ENCODE measurements at places on chromosomes 11 and 22.

DNA sequence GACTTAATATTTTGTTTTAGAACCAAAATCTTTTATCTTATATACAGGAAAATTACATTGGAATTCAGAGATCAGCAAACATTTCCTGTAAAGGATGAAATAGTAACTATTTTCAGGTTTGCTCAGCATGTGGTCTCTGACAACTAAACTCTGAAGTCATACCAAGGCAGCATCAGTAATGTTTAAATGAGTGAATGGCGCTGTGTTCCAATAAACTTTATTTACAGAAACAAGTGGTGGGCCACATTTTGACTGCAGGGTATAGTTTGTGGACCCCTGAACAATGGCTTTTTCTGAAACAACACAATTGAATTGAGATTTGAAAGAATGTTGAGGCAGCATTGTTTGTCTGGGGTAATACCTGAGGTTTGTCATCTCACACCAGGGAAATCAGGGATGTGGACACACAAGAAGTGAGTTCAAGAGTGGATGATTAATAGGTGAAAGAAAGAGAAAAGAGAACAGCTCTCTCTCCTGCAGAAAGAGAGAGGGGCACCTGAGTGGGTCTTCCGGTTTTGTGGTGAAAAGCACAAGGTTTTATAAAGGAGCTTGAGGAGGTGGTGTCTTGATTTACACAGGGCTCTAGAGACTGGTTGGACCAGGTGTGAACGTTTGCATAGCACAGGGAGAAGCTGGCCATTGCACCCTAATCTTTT is 113.5 kb upstream of the VPREB1 start:
- DNase-seq, result no peak

DNA sequence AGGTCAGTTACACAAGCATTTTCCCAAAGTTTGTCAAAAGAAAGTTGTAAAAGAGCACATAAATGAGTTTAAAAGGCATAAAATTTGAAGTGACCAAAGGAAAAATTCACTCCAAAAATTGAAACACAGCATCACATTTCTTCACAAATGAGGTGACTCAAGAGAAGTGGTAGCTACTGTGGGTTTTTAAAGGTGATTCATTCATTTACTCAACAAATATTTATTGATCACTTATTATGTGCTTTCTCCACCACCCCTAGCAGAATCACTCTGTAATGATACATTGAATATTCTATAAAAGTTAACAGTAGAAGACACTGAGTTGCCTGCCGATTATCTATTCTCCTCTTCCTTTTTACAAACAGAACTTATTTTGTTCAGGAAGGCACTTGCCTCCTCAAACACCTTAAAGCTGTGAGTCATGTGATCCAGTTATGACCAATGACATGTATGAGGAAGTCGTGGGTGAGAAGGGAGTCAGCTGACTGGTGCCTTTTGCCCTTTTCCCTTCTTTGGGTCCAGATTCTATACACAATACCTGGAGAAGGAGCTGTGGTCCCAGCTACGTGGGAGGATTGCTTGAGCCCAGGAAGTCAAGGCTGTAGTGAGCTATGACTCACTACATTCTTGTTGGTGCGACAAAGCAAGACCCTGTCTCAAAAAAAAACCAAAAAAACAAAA is 67.7 kb upstream of the CLNS1A start:
- DNase-seq, result peak; percentile 73

DNA sequence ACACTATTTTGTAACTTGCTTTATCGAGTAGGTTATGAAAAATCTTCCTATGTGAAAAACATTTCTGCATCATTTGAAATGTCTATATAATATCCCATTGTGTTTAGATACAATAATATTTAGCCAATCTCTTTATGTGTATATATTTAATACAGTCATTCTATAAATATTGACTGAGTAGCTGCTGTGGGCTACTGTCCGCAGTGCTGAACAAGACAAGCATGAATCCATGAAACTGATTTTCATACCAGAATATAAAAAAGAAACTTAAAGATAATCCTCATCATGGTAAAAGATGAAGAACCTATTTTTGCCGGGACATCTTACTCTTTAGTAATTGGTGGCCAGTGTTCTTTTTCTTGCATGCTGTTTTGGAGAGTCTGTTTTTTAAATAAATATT is 3.6 kb downstream of the PPARA start:
- DNase-seq, result no peak

- no peak for DNase-seq
These were observed 251.4 kb downstream of the LUZP2 start for GRCh38 chr11:24748261-24748660.

GRCh38 chr11:3155216-3155615 is 9.9 kb downstream of the OSBPL5 start:
- DNase-seq, result no peak

- DNase-seq, result no peak
These were observed 9.8 kb downstream of the FAM111A start for GRCh38 chr11:59152312-59152951.

DNA sequence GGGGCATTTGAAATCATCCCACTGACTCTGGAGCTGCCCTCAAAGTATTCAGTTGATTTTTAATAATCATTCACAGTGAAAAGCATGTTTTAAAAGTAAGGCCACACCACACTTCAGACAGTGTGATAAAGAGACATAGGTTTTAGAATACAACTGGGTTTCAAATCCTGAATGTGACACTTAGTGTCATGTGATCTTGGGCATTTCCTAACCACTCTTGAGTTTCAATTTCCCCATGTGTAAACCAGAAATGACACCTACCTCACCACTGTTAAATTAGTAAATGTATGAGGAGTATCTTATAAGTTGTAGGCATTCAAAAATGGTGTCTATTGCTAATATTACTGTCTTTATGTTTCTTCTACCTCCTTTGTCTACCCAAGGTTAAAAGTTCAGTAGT is 5.4 kb downstream of the TMEM123 start:
- no peak for DNase-seq

DNA sequence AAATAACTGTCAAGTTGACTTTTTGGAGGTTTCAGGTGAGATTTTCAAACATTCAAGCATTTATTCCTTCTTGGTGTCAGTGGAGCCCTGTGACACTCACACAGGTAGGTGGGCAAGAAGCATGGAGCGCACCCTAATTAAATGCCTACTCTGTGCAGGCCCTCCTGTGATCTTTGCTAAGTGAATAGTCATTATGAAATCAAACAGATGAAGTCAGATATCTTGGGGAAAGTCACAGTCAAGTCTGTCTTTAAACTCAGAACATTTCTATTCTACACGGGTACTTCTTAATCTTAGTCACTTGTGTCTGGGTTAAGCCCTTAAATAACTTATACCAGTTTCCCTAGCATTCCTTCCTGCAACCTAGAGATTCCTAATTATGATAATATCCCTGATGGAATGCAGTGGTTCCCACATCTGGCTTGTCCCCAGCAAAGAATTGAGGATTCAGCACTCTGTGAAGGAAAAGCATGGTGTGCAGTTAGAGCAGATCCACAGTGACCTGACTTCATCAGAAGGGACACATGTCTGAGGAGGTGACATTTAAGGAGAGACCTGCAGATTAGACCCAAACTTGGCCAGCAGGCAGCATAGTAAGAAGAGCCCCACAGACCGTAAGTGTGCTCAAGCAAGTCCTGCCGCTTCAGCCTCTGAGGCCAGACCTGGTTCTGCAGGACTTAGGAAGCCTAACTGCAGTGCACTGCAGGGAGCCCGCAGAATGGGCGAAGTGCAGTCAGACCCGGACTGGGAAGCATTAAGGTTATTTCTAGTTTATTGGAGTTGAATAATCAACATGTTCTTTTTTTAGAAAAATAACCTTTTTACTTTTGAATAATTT is 85.3 kb upstream of the GAL start:
- DNase-seq, result no peak

GRCh38 chr11:123211149-123211852 is 16.3 kb upstream of the CLMP start:
- no peak for DNase-seq

DNA sequence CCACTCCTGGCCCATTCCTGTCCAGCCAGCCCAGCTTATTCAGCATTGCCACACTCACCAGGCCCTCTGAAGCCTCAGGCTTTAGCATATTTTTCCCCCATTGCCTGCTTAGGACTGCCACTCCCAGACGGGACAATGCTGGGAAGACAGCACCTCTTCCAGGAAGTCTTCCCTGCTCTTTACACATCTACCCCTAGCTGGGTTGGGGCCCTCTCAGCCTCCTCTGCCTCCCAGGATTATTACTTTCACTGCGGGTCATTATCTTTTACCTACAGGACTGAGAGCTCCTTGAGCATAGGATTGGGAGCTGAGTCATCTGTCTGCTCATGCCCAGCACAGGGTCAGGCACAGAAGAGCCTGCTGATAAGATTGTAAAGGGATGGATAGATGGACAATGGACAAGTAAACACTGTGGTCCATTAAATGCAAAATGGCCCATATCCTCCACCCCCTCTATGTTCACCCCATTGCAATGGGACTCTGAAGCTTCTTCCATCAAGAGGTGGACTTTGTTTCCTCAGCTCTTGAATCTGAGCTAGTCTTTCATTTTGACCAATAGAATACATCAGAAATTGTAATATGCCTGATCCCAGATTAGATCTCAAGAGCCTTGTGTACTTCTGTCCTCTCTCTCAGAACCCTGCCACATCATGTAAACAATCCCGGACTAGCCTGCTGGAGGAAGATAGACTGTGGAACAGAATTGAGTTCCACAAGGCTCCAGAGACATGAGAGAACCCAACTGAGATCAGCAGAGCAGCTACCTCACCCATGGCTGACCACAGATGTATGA is 32.0 kb upstream of the LRRC32 start:
- no peak for DNase-seq

DNA sequence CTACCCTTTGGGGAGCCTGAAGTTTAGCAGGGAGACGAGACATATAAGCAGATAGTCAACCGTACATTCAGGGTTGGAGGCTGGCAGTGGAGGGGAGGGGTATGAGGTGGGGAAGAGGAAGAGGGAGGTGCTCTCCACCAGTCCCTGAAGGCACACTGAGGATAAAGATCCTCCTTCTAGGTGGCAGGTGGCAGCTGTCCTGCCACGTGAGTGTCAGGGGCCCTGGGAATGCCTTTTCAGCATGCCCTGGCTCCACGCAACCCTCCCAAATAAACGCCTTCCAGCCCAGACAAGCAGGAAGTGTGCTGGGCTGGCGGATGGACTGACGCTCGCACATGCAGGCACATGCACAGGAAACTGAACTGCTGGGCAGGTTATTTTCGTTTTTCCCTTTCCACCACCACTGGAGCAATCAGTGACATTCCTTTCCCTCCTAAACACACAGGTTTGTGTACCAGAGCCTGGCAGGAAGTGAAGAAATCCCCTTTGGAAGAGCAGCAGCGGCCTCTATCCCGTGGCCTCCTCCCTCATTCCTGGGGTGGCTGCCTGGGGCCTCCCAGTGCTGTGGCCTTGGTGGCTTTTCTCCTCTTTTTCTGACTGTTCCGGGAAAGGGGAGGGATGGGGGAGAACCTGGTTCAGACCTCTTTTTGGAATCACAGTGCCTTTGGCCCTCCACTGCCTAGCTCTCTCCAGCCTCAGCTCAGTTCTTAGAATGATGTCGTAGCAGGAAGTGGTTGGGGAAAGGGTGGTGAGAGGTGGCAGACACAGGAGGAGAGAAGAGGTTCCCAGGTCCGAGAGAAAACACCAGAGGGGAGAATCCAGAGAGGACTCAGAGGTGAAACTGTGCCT is 157.0 kb upstream of the TIMP3 start:
- DNase-seq, result peak; percentile 50

DNA sequence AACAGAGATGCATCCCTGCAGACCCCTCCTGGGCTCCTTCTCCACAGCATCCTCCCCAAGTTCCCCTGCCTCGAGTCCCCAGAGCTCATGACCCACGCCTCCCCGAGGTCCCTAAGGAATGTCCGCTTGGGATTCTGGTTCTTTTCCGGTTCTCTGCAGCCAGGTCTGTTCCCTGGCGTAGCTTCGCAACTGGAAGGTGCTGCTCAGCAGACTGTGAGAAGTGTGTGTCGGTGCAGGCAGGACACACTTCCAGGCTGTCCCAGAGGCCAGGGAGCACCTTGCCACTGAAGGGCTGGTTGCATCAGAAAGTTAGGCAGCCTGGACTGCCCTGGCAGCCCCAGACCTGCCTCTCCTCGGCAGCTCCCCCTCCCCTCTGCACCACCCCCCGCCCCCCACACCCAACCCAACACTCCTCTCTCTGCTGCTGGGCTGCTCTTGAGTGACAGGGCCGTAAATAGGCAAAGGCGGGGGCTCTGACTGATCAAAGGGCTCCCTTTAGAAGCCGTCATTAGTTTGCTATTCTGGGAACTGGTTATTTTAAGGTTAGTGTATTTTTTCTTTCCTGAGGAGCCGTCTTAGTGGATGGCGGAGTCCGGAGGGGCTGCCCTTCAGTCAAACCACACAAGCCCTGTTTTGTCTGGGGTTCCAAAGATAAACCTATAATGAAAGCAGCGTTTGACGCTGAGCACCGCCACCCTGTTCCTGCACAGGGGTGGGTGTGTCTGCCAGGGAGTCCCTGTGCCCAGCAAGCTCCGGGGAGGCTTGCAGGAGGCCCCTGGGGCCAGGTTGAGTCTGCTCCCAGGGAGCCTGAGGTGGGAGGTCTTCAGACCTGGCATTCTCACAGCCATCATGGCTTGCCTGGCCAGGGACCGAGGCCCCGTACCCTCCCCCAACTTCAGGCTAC is 88.6 kb upstream of the KCNQ1OT1 start:
- DNase-seq, result no peak

DNA sequence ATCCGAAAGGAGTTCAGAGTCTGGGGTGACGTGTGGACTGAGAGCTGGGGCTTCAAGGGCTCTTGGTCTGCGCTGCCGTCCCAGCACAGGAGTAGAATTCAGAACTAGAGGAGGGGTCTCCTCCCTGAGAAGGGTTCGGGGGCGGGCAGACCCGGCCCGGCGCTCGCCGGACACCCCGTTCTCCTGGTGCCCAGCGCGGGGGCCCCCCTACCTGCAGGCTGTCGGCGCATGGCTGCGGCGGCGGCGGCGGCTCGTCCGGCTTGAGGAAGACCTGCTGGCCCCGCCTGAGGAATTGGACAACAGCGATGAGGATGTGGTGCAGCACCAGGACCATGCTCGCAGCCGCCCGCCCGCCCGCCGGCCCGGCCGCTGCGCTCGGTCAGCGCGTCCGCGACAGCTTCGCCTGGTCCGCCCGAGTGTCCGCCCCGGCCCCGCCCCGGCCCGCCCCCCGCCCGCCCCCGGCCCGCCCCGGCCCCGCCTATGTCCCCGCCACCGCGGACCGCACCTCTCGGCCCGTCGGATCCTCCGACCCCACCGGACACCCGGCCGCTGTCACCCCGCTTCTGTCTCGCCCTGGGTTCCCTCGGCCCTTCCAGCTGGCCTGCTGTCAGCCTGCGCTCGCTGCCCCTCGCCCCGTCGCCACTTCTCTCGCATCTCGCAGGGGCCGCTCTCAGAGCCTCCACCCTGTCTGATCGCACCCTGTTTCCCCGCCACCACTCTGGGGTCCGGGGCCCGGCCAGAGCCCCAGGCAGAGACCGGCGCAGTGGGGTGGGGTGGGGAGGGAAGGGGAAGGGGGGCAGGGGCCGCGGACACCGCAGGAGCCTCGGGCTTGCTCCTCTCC is 32.0 kb downstream of the PDE2A start:
- DNase-seq, result peak; percentile 35

DNA sequence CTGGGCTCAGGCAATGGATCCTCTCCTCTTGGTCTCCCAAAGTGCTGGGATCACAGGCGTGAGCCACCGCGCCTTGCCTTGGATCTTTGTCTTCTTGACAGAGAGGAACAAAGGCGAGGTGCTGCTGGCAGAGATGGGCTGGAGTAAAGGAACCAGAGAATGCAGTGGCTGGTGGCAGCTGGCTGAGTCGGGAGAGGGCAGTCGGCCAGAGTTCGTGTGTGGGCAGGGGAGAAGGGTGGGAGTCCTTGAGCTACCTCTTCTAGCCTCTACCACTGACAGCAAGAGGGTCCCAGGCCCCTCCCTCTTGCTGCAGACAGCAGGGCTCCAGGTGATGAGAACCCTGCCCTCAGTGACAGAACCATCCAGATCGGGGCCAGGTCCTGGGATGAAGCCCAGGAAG is 86.2 kb upstream of the LINC01488 start:
- no peak for DNase-seq
